A673 (cell line): ENCODE measurements at places on chromosomes 16 and 17. TPM values are rescaled to one million over a fixed set of nuclear protein-coding genes. Genes with fewer than 3 reads are reported as not detected.

GRCh38 chr17:82970818-82971590 is 108.4 kb upstream of the METRNL start:
- no peak for DNase-seq

DNA sequence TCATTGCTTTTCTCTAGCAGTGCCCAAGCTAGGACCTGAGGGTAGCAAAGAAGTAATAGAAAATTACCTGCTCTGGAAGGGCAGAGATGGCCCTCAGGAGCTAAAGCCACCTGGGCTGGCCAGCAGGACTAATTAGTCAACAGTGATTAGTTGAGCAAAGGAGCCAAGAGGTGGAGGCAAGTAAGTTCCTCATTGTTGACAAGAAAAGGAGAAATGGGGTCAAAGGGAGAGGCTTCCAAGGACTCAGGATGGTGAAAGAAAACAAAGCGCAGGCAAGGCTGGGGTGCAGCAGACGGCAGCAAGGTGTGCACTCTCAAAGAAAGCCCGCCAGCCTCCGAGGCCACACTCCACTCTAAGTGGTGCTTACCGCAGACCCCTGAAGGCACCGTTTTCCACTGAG is 44.6 kb downstream of the CMTM4 start:
- DNase-seq, result no peak

GRCh38 chr17:27747462-27748359 is 52.6 kb downstream of the NOS2 start:
- peak; percentile 10 for DNase-seq

DNA sequence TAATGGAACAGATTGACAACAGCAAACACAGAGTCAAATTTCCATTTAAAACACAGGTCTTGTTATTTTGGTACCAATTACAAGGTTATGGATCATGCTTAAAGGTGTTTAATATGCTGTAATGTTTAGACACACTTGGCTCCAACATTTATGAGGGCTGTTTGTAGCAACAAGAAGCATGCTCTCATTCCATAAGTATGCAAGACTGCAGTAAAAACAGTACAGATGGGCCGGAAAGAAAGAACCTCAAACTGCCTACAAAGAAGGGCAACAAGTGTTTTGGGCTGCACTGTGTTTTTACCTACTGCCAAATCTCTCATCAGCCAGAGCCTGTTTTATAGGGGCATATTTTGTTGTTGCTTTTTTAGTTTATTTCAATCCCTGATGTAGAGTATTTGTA is 100.5 kb upstream of the HS3ST3A1 start:
- DNase-seq, result no peak

DNA sequence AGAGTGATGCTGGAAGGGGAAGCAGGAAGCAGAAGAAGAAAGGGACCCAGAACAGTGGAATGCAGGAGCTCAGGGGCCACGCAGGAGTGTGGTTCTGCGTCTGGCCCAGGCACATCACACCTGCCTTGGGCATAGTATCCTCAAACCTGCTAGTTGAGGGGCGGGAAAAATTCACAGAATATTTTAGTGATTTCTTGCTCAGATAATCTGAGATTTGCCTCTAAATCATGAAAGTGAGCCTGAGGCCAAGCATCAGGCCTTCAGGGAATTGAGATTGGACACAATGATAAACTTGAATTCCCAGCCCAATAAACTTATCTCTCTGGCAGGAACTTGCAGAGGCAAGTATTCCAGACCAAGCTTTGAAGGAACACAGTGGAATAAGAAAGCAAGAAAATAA is 48.5 kb upstream of the CCL2 start:
- no peak for DNase-seq

DNA sequence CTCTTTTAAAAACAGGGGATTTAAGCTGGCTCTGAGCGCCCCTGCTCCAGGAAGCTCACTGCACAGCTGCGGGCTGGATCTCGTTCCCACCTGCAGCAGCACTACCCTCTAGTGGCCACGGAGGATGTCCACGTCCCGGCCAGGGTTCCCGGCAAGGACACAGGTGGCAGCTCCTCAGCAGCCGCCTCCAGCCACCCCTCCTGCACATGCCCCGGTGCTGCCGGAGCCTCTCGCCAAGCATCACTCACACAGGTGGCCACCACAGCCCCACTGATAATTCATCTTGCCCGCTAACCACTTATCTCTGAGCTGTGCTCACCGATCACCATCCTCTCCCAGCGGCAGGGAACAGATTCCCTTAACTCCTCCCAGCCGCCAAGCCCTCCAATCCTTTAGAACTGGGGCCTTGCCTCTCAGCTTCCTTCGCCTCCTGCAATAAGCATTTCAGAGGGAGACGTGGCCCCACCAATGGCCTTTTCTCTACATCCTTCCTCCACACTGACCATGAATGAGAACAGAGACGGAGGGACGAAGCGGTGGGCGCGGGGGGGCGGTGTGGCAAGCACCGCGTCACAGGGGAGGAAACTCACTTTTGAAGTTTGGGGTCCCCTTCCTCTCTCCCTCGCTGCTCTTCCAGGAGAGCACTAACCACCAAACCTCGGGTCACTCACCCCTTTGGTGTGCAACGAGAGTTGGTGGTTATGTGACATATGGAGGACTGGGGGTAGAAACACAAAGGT is 222.1 kb downstream of the RBFOX3 start:
- DNase-seq, result peak; percentile 64

Gene PDF
- total RNA-seq, result 24.8 and 32.4 TPM in 2 replicates

- no peak for DNase-seq
Measured at GRCh38 chr16:80611171-80611929, 70.6 kb downstream of the DYNLRB2 start.

Gene C16orf92
- not detected in 2 replicates for total RNA-seq

GRCh38 chr17:22506231-22506630 is 813.9 kb downstream of the KCNJ18 start:
- DNase-seq, result no peak

Gene HBQ1
- total RNA-seq, result 1.2 and 5.2 TPM in 2 replicates

Gene GRN
- 50.4 and 52.0 TPM in 2 replicates for total RNA-seq

Gene CDRT15
- total RNA-seq, result not detected in 2 replicates

DNA sequence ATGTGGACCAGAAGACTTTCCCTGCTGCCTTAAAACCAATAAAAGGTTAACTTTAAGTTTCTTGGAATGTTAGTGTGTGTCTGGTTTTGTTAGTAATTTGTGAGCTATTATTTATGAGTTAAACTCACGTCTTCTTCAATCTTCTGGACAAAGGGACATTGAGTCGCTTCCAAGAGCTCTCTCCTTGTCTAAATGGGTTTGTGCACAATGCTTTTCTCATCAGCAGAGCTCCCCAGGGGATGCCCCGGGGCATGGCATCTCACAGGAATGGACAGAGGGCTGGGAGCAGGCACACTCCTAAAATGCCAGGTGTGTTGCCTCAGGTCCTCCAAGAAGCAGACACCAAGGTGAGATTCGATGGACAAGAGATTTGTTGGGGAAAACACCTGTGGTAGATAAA is 90.5 kb downstream of the RGS9 start:
- DNase-seq, result no peak

Gene MYH8
- 0.11 TPM in 1 of 2 replicates, not detected in the other for total RNA-seq

DNA sequence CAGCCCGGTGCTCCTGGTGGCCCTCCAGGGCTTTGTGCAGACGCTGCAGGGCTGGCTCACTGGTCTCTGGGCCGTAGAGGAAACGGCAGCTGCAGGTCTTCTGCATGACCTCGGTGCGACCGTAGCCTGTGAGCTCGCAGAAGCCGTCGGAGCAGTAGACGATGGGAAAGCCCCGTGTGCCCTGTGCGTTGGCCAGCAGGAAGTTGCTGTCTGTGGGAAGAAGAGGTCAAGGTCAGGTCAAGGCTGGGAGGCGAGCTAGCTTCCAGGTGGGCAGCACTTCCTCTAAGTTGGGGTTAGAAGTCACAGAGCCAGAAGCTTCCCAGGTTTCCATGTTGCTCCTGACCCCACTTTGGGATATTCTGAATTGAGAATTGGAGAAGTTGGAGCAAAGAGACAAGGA is 2.1 kb downstream of the KCNH4 start:
- no peak for DNase-seq

GRCh38 chr17:79949656-79950209 is 85.9 kb downstream of the TBC1D16 start:
- peak; percentile 67 for DNase-seq

DNA sequence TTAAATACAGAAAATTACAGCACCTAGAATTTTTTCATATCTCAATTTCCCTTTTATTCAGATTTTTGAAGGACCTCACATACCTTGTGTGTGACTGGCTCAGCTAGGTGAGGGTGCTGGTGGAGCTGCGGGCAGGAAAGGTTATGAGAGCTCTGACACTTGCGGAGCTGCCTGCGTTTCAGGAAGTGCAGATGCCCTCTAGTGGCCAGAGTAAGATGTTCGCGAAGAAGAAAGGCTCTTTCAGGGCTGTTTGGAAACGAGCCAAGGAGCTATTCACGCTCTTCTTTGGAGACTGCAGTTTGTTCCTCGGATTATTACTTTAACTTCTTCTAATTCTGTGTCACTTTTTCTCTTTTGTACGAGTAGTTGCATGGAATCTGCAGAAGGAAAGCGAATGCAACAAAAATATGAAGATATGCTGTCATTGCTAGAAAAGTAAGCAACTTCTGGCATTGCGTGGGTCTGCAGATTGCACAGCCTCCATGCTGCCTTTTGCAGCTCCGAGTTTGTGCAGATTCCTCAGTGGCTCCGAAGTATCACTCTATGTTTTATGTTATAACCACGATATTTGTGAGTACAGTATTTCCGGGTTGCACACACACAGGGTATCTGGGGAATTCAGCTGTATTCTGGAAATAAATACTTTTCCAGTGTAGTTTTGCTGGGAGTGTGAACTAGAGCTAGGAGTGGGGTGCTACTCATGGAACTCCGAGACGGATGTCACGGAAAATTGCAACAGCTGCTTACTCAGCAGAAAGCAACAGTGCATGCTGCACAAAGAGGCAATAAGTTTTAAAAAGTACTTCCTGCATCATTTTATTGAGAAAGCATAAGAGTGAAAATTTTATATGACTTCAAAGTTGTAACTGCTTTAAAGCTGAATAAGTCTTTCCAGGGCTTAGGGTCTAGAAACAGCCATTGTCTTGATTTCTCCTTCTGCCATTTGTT is 46.3 kb downstream of the DNAH9 start:
- peak; percentile 94 for DNase-seq

Gene TMEM97
- total RNA-seq, result 122 and 134 TPM in 2 replicates

- DNase-seq, result no peak
Measured at GRCh38 chr17:2295575-2295974, 8.0 kb downstream of the SMG6 start.

Gene SLC22A31
- 0.47 and 1.0 TPM in 2 replicates for total RNA-seq

- DNase-seq, result no peak
Measured at GRCh38 chr17:78819402-78819801, 21.2 kb downstream of the USP36 start.

GRCh38 chr16:27330542-27330941 is 16.8 kb downstream of the IL4R start:
- peak; percentile 67 for DNase-seq

Gene NECAB2
- 0.76 and 0.80 TPM in 2 replicates for total RNA-seq

Gene UBE2G1
- total RNA-seq, result 107 and 114 TPM in 2 replicates

Gene CCDC144A
- total RNA-seq, result 2.5 and 2.7 TPM in 2 replicates

- no peak for DNase-seq
Measured at GRCh38 chr16:89805136-89805905, 11.1 kb downstream of the FANCA start.

Gene SLC5A11
- total RNA-seq, result not detected in 2 replicates
